ENCODE measurements at places on chromosomes 1 and 21. TPM values are rescaled to one million over a fixed set of nuclear protein-coding genes. Genes with fewer than 3 reads are reported as not detected.

The LYPD8 gene
- total RNA-seq, result not detected

The JAM2 gene
- 15.5 TPM for total RNA-seq

The OPRD1 gene
- 0.82 TPM for total RNA-seq

The SLC26A9 gene
- total RNA-seq, result not detected

The CFAP74 gene
- 0.41 TPM for total RNA-seq

The AMY1B gene
- total RNA-seq, result not detected

The NTRK1 gene
- 0.41 TPM for total RNA-seq

The KIF2C gene
- 2.9 TPM for total RNA-seq

The SLC5A9 gene
- total RNA-seq, result not detected

The PSMD4 gene
- 110 TPM for total RNA-seq

The EPHA8 gene
- total RNA-seq, result 2.0 TPM

The LMX1A gene
- not detected for total RNA-seq

The GJA9 gene
- total RNA-seq, result not detected

The PODN gene
- total RNA-seq, result 0.82 TPM

The RGS18 gene
- total RNA-seq, result 0.41 TPM

The OR2AK2 gene
- 0.41 TPM for total RNA-seq

Measured in frontal cortex (tissue), 4 donors.